ENCODE measurements at places on chromosomes 11 and 22. TPM values are rescaled to one million over a fixed set of nuclear protein-coding genes. Genes with fewer than 3 reads are reported as not detected.

GRCh38 chr11:89168396-89168795, 9.3 kb upstream of the TYR start:
- H3K27me3 ChIP-seq: no peaks in the 10 kb centered on the region
- no peaks in the 10 kb centered on the region for H3K36me3 ChIP-seq
- DNase-seq: no peak
- no peak overlapping the region for H3K27ac ChIP-seq
- H3K4me3 ChIP-seq: no peak overlapping the region
- no peaks in the 10 kb centered on the region for H3K4me1 ChIP-seq

DNA sequence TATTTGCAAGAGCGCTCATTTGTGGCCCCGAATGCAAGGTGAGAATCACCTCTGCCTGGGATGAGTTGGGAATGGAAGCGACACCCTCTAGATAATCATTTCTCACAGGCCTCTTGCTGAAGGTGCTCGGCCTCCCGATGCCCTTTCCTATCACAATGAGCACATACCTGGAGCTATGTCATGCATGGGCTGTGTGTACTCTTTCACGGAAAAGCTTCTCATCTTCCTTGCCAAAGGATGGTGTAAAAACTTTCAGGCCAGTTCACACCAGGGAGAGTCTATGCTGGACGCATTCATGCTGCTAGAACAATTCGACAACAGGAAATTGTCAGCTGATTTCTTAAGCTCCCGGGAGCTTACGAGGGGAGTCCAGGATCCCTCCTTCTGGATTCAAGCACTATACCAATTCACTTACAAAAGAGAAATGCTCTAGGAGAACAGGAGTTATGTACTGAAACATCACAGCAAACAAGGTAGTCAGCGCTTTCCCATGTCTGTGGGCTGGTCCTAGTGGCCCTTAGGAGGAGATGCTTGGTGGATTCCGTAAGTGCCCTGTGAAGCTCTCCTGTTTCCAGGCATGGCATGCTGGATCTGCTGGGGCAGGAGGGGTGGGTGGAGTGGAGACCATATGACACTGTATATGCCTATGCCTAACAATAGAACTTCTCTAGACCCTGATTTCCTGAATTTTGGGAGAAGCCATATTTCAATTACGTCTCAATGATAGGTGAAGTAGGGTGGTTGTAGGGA, 53.1 kb upstream of the B3GAT1 start:
- H3K4me1 ChIP-seq: no peaks in the 10 kb centered on the region
- H3K27me3 ChIP-seq: peaks cover 41% of the 10 kb centered on the region
- no peak overlapping the region for H3K4me3 ChIP-seq
- H3K27ac ChIP-seq: no peak overlapping the region
- DNase-seq: no peak

GRCh38 chr11:3802011-3802790, 4.8 kb upstream of the NUP98 start:
- no peak for DNase-seq
- no peaks in the 10 kb centered on the region for H3K27me3 ChIP-seq

Gene TPBGL
- total RNA-seq: 0.59 TPM

Gene GAL3ST1
- total RNA-seq: 1.5 TPM

Measured in T-cell (primary cell).